ENCODE measurements at places on chromosomes 5 and 9.

GRCh38 chr9:36018129-36018528 is 18.6 kb upstream of the RECK start:
- no peak for DNase-seq

GRCh38 chr9:93893899-93894690 is 61.1 kb downstream of the BARX1 start:
- no peak for DNase-seq

- DNase-seq: no peak
Measured at GRCh38 chr5:153425914-153426313, 64.6 kb upstream of the GRIA1 start.

DNA sequence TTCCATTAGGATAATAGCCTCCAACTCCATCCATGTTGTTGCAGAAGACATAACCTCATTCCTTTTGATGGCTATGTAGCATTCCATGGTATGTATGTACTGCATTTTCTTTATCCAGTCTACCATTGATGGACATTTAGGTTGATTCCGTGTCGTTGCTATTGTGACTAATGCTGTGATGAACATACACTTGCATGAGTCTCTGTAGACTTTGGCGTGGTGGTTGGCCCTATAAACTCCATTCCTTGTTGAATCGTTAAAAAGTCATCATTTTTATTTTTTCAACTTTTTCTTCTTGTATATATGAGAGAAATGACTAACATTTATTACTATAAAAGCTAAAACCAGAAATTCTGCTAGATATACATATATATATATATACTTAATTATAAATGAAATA is 1491.9 kb upstream of the CDH6 start:
- no peak for DNase-seq

GRCh38 chr5:167726642-167727041 is 564.8 kb upstream of the WWC1 start:
- no peak for DNase-seq

GRCh38 chr9:8457055-8457454 is 657.5 kb upstream of the DMAC1 start:
- DNase-seq: no peak

DNA sequence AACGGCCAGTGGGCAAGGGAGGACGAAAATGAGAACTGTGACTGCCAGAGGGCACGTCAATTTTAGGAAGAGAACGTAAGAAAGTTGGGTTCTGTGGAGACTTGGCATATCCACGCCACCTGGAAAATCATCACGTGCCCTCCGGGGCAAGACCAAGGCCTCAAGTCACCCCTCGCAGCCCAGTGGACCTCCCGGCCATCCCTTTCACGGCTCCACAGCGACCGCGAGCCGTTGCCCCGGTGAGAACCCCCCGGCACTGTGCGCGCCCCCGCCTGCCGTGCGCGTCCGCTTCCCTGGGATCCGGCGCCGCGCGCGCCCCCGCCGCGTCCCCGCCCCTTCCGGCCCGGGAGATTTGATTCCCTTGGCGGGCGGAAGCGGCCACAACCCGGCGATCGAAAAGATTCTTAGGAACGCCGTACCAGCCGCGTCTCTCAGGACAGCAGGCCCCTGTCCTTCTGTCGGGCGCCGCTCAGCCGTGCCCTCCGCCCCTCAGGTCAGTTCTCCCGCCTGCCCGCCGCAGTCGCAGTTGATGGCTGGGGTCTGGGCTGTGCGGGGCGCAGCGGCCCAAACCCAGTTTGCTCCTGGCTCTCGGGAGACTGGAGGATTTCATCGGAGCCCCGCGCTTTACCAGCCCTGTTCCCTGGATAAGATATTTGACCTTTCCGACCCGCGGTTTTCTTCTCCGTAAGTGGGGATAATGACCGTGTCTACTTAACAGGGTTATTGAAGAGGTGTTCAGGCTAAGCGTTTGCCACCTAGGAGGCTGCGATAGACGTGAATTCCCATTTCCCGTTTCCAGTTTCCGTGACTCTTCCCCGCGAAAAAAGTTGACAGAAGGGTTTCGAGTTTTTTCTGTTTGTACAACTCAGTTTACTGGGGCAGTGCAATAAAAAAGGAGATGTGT is at the start of gene MELK:
TSS of gene MELK (plus strand) at position 381 of the 904 bp plus-strand sequence. CDS start 8,787 bp downstream, outside the sequence.
- DNase-seq: peak; percentile 78

DNA sequence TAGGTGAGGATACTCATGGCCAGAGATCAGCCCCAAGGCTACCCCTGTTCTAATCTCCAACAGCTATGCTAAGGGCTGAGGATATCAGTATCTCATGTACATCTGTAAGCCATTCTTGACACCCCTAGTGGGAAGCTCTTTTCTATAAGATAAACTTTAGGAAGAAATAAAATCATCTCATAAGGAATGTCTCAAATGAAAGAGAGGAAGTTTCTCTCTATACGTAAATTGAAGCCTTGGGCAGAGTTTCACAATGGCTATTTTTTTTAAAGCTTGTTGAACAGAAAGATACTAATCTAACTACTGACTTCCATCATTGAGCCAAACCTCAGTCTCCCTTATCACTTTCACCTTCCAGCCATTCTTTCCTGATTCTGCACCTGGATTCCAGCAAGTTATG is 405.7 kb downstream of the PRR16 start:
- DNase-seq: no peak

- DNase-seq: no peak
Measured at GRCh38 chr5:123429993-123430392, 6.8 kb upstream of the CEP120 start.

DNA sequence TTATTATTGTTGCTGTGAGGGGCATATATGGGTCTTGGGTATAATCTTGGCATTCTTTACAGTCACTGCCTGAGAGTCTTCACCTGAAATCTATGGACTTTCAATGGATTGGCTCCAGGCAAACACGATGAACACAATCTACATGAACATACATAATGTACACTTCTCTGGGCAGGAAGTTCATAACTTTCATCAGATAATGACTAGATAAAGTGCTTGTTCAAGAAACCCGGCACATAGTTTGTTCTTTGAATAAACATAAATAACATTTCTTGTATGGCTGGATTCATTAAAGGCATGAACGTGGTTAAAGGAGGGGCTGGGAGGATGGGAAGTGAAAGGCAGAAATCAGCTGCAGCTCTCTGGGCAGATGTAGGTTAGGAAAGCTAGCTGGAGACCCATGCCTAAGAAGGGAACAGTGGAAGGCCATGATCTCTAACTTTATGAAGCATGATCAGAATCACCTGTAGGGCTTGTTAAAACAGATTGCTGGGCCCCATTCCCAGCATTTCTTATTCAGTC is 306.9 kb upstream of the EFNA5 start:
- no peak for DNase-seq

GRCh38 chr9:15328946-15329345 is 21.9 kb upstream of the TTC39B start:
- DNase-seq: no peak

- no peak for DNase-seq
Measured at GRCh38 chr9:84736081-84736480, 66.6 kb downstream of the NTRK2 start.

DNA sequence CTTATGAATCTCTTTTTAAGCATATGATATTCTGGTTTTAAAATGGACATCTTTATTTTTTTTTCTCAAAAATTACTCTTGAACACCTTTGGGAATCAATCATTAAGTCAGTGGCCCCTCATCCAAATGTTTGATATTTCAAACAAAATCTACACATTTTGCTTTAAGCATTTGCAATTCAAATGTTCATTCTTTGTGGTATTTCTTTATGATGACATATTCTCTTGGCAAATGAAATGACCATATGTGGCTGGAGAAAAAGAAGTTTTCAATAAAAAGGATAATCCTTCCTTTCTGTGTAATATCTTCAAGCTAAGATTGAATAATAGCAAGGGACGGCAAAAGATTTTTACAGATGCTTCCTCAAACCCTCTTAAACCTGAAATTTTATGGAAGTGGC is 420.8 kb downstream of the MTRR start:
- no peak for DNase-seq

DNA sequence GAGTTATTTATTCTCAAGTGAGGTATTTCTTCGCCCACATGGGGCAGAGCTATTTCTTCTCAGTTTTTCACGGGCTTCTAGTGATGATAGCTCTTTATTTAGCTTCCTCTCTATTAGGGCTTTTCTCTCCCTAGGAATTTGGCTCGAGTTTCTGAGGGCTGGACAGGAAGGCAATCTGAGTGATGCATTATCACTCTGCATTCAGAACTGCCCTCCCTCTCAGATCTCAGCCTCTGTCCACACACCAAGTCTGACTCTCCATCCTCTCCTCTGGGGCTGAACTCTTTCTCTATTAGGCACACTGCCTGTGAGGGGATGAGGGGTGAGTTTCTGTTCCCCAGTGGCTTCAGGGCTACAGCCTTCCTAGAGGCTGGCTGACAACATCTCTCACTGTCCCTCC is 14.9 kb upstream of the SCAMP1 start:
- DNase-seq: no peak

DNA sequence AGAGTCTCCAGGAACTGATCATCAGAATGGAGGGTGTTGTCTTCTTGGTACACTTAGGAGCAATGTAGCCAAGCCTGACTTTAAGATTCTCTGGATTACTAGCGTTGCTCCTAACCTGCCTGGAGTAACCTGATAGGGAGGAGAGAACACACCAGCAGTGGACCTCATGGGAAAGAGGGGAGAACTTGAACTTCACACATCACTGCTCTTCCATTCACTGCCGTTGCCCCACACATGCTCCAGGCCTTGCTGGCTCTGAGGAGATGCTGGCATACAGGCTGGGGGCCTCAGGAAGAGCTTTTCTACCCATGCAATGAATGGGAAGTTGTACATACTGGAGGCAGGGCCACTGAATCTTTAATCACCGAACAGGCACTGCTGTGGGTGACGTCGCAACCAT is 60.3 kb upstream of the ADAMTS16 start:
- no peak for DNase-seq

- DNase-seq: no peak
Measured at GRCh38 chr9:89097219-89097618, 81.4 kb downstream of the SHC3 start.

GRCh38 chr9:119436261-119436660 is 67.0 kb upstream of the BRINP1 start:
- DNase-seq: no peak

DNA sequence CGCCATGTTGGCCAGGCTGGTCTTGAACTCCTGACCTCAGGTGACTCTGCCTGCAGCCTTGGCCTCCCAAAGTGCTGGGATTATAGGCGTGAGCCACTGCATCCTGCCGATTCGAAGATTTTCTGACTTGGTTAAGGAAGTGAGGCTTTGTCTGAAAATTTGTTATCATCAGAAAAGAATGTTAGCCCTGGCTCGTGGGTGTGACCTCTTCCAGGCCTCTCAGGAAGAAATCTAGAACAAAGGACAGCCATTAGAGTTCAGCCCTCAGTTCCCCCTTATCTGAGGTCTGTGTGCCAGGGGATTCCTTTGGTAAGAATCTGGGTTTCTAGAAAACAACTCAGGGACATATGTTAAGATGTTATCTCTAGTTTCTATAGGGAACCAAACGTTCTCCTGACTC is 6.2 kb downstream of the OR2S2 start:
- DNase-seq: no peak

DNA sequence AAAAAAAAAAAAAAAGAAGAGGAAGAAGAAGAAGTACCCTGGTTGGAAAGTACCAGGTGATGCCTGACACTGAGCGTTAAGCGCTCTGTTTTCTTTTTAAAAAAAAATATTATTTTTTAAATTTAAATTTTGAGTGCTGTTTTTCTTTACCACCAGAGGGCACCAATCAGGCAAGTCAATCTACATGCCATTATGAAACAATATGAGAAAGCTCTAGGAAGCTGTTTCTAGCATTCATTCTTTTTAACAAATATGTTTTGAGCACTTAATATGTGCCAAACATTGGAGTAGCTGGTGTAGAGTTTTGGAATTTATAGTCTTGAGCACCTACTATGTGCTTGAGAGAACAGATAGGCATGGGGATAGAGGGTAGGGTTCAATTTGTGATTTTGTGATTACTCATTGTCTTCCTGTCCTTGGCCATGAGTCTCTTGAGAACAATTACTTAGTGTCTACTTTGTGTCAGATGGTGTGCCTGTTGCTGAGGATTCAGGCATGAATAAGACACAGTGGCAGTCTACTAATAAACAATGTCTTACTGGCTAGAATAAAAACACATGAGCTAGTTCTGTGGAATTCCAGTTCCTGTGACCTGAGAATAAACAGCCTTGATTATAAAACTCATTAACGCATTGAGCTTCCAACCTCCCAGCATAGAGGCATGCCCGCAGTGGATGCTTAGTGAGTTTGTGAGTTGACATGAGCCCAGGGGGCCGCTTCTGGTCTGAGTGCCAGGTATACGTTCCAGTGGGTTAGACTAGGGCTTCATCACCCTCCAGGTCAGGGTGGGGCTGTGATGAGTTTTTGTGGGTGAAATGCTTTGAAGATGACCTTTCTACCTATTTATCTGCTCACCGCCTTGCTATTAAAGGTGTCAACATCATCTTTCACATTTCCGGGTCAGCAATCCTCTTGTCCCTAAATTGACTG is 3.0 kb upstream of the UBE2R2 start:
- DNase-seq: no peak

DNA sequence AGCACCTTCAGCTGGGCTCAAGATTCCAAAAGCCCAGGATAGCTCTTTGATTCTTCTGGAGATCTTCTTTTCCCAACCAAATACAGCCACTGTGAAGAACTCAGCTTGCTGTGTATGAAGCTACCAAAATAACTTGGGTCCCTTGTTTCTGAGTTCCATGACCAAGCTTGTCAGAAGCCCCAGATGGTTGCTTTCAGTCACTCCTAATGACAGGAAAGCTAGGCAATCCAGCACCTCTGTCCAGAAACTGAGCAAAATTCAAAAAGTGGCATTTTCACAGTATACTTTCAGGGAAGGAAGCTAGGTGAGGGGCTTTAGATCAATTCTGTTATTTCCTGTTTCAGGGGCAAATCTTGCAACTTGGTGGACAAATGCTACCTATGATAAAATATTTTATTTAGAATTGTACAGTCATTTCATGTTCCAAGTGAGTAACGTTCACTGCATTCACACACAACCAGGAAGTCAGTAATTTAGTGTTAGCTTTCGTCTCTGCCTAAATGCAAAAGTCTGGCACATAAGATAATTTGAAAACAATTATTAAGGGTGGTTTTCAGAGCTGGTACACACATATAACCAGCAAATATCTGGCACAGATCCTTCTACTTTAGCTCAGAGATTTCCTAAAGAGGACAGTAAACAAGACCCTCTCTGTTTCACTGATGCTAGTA is 330.1 kb downstream of the GLIS3 start:
- DNase-seq: no peak

GRCh38 chr9:129885018-129885669 is 49.9 kb downstream of the USP20 start:
- no peak for DNase-seq

DNA sequence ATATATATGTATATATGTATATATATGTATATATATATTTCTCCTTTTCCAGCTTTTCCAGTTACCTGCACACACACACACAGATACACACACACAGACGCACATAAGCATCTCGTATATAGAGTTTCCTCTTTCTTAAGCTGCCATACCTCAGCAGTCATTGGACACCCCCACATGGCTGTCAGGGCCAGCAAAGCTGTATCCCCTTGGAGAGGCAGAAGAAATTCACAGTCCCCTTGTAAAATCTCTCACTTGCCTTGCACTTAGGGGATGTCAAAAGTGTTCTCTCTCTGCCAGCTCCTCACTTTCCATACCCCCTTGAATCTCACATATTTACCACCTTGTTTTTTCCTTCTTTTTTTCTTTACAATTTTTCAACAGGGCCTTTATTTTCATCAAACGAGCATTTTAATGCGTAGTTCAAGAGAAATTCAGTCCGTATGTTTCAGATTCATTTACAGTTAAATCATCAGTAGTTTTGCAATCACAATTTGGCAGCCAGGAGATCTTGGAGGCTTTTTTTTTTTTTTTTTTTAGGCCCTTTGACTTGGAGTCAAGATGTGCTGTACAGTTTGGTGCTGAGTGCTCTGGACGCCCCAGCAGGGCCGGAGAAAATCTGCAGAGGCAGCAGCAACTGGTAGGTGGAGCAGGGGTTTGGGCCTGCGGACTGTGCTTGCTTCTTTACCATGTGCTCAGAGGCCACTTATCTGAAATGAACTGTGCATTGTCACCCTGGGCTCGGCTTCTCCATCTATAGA is 244.9 kb upstream of the KLF4 start:
- no peak for DNase-seq

Data from T-helper 9 cell (primary cell).